NB4 (cell line): ENCODE measurements at places on chromosomes 3 and 15.

DNA sequence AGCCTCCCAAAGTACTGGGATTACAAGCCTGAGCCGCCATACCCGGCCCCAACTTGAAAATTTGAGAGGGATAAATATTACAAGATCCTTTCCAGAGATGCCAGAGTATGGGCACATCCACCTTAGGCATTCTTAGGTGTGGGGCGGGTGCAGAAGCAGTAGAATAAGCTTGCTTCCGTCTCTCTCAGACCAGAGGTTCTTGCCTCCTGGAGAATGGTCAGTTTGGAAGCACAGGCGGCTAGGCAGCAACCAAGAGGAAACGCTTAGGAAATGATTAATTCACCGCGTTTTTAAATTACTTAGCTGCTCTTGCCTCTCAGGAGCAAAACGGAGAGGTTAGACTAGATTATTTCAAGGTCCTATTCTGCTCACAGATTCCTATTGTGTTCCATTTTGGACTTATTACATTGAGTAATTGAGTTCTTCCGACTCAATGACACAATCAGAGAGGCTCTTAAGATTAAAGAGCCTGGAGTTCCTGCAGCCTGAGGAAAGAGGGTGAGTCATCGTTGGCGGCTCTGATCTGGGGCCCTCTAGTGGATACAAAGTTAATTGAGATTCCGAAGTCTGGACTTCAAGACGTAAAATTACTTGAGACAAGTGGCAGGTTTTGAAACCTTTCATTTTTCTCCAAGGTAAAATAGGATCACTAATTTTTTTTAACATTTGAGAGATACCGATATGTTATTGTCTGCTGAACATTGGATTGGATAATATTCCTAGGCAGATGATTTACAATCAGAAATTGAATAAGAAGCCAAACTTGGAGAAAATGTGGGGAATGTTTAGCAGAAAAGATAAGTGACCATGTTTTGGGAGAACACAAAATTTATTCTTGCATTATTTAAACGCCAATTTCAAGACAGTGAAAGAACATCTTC is 5.8 kb upstream of the TOPAZ1 start:
- peak; percentile 83 for DNase-seq

GRCh38 chr15:53208751-53209150 is 418.6 kb upstream of the ONECUT1 start:
- DNase-seq = no peak

DNA sequence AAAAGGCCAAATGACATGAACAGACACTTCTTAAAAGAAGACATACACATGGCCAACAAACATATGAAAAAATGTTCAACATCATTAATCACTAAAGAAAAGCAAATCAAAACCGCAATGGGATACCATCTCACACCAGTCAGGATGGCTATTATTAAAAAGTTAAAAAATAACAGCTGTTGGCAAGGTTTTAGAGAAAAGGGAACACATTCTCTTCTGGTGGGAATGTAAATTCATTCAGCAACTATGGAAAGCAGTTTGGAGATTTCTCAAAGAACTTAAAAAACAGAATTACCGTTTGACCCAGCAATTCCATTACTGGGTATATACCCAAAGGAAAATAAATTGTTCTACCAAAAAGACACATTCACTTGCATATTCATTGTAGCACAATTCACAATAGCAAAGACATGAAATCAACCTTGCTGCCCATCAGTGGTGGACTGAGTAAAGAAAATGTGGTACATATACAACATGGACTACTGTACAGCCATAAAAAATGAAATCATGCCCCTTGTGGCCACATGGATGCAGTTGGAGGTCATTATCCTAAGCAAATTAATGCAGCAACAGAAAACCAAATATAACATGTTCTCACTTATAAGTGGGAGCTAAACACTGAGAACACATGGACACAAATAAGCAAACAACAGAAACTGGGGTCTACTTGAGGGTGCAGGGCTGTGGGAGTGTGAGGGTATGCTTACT is 190.7 kb upstream of the MCTP2 start:
- no peak for DNase-seq

DNA sequence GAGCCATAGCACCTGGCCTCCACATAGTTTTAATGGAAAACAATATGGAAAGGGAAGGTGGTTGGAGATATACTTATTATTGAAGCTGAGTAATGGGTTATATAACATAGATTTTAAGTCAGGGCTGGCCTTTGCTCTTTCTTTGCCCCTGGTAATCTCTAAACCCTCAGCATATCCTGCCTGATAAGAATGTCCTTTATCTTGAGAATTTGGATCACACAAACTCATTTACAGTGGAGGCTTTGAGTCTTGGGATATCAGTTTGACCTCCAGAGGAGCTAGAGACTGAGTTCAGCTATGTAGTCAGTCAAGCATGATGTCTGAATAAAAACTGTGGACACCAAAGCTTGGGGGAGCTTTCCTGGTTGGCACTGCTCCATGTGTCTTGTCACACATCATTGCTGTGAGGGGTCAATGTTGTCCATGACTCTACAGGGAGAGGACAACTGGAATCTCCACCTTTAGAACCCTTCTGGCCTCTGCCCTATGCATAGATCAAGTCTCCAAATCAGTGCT is 9.0 kb upstream of the C3orf33 start:
- no peak for DNase-seq

- no peak for DNase-seq
Observed at GRCh38 chr3:94961423-94962100, 898.7 kb downstream of the NSUN3 start.

- no peak for DNase-seq
Observed at GRCh38 chr3:8911781-8912180, 51.5 kb downstream of the RAD18 start.

DNA sequence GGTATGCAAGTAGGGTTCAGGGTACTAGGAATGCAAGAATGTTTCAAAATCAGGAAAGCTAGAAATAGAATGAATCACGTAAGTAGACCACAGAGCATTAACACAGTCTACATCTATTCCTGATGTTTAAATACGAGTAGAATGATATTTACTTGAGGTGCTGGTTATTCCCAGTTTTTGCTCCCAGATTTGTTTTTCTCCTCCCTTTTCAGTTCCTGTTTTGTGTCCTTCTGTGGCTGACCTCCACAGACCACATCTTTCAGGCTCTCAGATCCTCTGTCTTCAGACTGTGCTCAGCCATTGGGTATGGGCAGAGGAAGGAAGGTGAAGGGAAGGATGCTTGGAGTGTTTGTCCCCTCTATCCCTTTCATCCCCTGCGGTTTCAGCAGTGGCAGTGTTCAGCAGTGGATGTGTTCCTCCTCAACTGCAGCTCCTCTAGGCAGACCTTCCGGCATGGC is 276.6 kb downstream of the ZNF621 start:
- DNase-seq = no peak

- peak; percentile 16 for DNase-seq
Observed at GRCh38 chr3:124260206-124260915, 268.4 kb upstream of the ROPN1 start.

GRCh38 chr3:32186876-32187275 is 51.6 kb upstream of the CMTM8 start:
- no peak for DNase-seq

GRCh38 chr15:76185716-76186115 is 125.6 kb downstream of the ETFA start:
- DNase-seq = peak; percentile 70

GRCh38 chr3:146387566-146387965 is 81.8 kb downstream of the PLSCR2 start:
- DNase-seq = no peak

DNA sequence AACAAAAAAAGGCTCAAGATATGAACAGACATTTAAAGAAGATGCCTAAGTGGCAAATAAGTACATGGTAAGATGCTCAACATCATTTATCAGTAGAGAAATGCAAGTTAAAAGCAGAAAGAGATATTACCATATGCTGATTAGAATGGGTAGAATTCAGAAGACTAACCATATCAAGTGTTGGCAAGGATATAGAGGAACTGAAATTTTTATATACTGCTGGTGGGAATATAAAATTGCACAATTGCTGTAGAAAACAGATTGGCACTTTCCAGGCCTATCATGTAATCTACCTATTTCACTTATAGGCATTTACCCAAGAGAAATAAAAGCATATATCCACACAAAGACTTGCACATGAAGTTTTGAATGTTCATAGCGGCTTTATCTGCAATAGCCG is 17.1 kb downstream of the SLC28A1 start:
- no peak for DNase-seq

GRCh38 chr3:156859578-156859977 is 33.4 kb downstream of the LEKR1 start:
- no peak for DNase-seq

GRCh38 chr15:28114114-28114455 is 15.0 kb upstream of the OCA2 start:
- DNase-seq = no peak

DNA sequence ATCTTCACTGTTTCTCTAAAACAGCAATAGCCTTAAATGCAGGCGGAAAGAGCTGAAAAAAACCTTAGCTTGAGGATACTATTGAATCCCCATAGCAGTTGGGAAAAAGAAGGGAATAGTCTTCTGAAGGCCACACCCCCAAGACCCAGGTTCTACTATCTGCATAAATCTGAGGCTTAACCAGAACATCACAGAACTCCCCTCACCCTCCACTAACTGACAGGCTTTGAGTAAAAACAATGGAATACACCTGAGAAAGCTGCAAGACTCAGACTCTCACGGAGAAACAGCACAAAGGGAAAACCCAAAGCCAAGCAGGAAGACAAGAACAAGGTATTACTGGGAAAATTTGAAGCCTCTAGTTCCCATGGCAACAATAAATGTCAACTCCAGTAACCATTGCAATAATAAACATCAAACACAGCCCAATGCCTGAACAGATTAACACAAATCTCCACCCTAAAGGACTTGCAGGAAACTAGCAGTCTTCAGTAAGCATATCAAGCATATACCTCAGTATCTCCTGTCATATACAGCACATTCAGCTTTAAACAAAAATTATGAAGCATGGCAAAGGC is 56.4 kb downstream of the TMCC1 start:
- DNase-seq = no peak

DNA sequence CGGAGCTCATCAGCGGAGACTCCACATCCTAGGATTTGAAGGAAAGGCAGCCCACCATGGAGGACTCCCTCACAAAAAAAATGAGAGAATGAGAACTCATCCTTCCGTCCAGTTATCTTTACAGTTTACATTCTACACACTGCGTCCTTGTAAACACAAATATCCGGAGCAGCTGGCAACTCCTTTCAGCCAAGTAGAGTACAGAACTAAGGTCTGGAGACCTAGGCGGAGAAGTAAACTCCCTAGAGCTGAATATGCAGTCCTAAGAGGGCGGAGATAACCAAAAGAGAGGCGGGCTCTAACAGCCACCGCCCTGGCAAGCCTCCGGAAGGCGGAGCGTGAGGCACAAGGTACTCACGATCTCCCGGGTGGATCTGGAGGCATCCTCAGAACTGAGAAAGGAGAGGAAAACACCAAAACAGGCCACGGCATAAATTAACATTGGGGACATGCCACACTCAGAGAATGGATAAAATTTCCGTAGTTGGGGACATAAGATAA is 924 bp upstream of the SIN3A start:
- DNase-seq = peak; percentile 89

- no peak for DNase-seq
Observed at GRCh38 chr3:127417709-127418559, 130.1 kb upstream of the PRR20G start.

GRCh38 chr3:39378088-39378487 is 5.1 kb upstream of the SLC25A38 start:
- peak; percentile 61 for DNase-seq

DNA sequence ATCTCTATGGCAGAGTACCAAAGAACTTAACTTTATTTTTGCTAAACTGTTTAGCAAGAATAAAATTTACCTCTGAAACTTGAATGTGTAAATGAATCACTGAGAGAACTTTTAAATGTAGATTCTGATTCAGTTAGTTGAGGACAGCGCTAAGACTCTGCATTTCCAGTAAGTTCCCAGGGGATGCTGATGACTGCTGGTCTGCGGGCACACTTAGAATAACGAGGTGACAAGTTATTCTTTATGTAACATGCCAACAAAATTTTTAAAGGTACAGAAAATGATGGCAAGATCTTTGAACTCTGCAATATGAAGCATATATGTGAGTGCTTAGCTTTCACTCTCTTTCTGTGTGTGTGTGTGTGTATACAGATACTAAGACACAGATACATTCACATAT is 56.4 kb downstream of the TGFBR2 start:
- DNase-seq = no peak

- DNase-seq = peak; percentile 44
Observed at GRCh38 chr3:123064914-123065313, 1.9 kb upstream of the PDIA5 start.

- no peak for DNase-seq
Observed at GRCh38 chr3:83662381-83662960, 1296.3 kb upstream of the CADM2 start.

DNA sequence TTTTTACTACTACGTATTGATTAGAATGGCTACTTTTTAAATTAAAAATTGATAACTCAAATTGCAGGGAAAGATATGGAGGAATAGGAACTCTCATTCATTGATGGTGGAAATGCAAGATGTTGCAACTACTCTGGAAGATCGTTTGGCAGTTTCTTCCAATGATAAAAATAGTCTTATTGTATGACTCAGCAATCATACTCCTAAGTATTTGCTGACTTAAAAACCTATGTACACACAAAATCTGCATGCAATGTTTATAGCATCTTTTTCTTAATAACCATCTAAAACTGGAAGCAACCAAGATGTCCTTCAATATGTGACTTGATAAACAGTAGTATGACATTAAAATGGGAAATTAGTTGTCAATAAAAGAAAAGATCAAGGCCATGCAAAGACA is 87.4 kb upstream of the LRRC3B start:
- DNase-seq = no peak

GRCh38 chr3:152196782-152197181 is 71.9 kb upstream of the MBNL1 start:
- DNase-seq = peak; percentile 80

DNA sequence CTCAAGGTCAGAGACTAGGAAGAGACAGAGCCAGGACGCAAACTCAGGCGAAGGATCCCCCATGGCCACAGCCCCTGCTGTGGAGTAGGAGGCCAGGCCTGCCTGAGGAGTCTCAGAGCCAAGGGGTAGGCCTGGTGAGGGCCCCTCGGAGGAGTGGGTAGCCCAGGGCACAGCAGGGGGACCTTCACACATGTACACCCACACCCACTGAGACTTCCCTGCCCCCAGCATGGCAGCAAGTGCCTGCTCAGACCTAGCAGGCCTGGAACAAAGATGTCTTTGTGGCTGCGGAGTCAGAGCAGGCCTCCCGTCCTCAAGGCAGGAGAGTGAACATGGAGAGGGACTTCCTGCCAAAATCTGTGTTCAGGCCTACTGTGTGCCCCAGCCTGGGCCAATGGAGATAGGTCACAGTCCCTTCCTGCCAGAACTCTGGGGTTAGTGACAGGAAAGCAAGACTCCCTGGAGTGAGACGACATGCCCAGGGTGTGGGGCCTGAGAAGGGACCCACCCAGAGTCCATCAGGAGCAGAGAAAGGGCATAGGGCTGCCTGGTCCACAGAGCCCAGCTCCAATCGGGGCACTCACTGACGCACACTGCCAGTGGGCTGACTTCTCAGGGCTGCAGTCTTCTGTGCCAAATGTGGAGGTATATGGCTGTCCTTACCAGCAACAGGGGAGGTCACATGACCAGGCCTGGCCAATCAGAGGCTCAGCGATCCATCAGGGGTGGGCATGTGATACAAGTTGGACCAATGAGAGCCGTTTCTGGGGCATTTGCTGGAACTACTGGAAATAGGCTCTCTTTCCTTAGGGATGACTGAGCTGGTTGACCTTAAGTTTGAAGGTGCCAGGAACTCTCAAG is 2.3 kb downstream of the GRIP2 start:
- DNase-seq = peak; percentile 41
